Posterior vena cava (tissue), 2 donors: ENCODE measurements at places on chromosomes 5 and 9. TPM values are rescaled to one million over a fixed set of nuclear protein-coding genes. Genes with fewer than 3 reads are reported as not detected.
A peak's percentile ranks its signal among the peaks of the same experiment; 100 is the strongest.

DNA sequence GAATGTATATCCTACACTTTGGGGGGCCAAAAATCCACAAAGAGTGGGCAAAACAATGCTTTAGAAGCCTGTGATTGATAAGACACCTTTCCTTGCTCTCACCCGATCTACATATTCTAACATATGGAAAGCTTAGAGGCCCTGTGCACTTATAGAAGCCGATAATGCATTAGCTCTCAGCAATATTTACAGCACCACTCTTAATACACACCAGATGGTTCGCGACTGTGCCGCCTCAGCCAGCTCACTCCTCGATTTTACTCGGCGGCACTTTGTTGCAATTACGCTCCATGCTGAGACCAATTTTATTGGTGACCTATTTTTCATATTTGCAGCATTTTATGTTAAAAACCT lies 18.8 kb downstream of the NR2F1 start:
- no peak for DNase-seq

DNA sequence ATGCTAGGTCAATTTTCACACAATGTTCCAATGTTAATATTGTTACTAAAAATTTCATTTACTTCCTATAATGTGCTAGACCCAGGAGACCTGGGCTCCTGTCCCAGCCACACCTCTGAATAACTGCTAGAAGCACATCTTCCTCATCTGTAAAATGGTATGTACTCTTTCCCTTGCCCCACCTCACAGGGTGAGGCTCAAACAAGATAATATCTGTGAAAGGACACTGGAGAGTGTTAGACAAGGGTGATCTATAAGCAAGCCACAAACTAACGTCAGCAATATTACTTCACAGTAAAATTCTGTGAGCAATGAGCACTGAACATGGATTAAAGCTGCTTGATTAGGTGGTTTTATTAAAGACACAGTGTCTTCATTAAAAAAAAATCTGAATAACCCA lies 186.4 kb downstream of the EPB41L4A start:
- no peak for DNase-seq

GRCh38 chr5:143870871-143871632 lies 59.1 kb downstream of the HMHB1 start:
- DNase-seq, result no peak

GRCh38 chr9:437066-437465 lies 222.4 kb downstream of the DOCK8 start:
- DNase-seq, result no peak

GRCh38 chr9:19127871-19128500 lies 694 bp upstream of the PLIN2 start:
- peak; percentile 86 for DNase-seq

GRCh38 chr9:108339251-108339650 lies 516.5 kb downstream of the ACTL7B start:
- no peak for DNase-seq

DNA sequence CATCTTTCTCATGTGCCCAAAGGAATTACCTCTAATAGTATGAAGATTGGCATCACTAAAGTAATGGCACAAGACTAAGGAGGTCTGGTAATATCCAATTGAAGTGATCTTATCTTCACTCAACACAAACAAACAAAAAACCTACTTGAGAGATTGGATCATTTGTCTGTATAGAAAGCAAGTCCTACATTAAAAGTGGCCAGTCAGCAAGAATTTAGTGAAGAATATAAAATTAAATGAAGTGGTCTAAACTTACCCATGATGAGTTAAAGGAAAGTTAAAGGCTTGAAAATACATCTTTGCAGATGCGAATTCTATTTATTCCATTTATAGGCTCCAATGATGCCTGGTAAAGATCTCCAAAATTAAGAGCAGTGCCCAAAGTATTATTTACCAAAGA lies 350.3 kb upstream of the PCSK5 start:
- DNase-seq, result no peak

The SLC1A3 gene
- total RNA-seq, result 24.1 TPM

DNA sequence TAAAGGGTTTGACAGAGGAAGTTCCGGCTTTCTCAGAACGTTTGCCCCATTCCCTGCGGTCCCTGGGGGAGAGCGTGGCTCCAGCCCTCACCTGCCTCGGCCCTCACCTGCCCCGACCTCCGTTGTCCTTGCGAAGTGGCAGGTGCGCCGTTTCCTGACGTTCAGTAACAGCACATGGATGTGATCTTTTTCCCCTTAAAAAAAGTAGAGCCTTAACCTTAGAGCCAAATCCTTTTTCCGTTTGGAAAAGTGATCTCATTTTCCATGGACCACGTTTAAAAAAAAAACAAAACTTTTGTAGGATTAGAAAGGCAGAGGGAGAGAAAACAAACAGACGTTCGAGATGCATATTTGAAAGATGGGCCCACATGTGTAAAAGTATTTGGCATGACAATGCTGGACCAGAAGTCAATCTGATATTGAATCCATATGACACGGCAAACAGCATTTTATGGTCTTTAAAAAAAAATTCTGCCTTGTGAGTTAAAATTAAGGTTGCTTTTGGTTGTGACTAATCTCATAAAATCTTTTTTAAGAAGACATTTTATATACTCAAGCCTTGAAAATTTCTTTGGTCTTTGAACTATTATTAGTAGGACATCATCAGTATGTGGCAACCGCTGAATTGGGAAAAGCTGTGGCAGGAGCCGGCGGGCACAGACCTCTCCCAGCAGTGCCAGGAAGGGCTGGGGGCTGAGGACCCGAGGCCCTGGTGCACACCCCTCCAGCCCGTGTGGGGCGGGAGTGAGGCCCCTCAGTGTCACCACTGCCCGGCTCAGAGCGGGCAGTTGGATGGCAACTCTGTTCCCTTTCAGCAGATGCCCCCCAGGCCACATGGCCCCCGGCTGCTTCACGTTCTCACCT lies 42.5 kb upstream of the EXOC3 start:
- peak; percentile 67 for DNase-seq

DNA sequence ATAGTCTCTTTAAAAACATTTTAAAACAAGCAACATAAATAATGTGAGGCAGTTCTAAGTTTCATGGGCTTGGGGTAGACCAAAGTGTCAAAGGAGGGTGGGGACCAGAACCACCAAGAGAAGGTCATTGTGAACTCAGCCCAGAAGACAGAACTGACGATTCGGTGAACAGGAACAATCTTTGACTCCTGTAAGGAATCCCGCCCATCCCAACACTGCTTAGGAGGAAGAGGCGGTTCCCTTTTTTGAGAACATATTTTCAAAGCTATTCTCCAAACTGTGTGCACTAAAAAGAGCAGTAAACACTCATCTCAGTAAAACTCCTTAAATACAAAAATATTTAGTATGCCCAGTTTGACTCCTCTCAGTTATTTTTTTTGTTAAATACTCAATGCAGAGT lies 176.5 kb upstream of the TLE4 start:
- no peak for DNase-seq

DNA sequence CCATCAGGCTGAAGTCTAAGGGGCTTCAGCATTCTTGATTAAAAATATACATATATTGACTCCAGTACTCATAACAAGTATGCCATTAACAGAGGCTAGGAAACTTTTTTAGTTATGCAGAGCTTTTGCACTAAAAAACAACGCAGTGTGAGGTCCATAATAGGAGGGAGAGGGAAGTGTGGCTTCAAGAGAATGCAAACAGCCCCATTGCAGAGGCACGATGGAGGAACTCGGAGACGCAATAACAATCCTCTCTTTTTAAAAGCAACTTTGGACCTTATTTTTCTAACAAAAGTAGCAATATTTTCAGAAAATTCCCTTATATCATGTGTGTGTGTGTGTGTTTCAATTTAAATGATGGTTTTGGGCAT lies 150.0 kb upstream of the PTCH1 start:
- DNase-seq, result no peak

GRCh38 chr9:79053598-79053997 lies 518.2 kb upstream of the TLE4 start:
- DNase-seq, result no peak

GRCh38 chr9:6186691-6187090 lies 28.9 kb upstream of the IL33 start:
- no peak for DNase-seq

The DIPK1B gene
- total RNA-seq, result 7.1 TPM

The WHRN gene
- 2.6 TPM for total RNA-seq
